Hematopoietic multipotent progenitor cell treated with erythropoietin and hydrocortisone succinate and interleukin-3 and kit ligand, for 6 days (in vitro differentiated cells): ENCODE measurements at places on chromosomes 3 and 15.

- no peak for DNase-seq
These were observed 13.4 kb downstream of the APOD start for GRCh38 chr3:195570344-195570743.

GRCh38 chr15:99452010-99452409, 113.8 kb upstream of the MEF2A start:
- no peak for DNase-seq

GRCh38 chr15:43974852-43975251, 148.1 kb downstream of the WDR76 start:
- DNase-seq, result no peak

DNA sequence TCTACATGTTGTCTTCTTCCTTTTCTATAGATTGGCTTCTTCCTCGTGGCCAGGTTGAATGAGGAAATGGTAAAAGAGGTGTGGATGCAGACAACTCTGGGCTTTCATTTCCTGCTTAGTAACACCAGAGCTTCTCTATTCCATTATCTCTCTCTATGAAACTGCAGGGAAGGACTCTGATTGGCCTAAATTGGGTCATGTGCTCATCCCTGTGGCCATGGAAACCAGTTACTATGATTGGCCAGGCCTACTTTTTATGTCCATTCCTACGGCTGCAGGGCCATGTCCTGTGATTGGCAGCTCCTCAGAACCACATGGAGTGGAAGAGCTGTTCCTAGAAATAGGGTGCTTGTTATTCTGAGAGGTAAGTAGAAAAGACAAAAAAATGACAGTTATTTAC, 486.9 kb upstream of the ADAMTS9 start:
- DNase-seq, result no peak

- peak; percentile 5 for DNase-seq
These were observed 392.9 kb upstream of the ROBO2 start for GRCh38 chr3:76646921-76647562.

DNA sequence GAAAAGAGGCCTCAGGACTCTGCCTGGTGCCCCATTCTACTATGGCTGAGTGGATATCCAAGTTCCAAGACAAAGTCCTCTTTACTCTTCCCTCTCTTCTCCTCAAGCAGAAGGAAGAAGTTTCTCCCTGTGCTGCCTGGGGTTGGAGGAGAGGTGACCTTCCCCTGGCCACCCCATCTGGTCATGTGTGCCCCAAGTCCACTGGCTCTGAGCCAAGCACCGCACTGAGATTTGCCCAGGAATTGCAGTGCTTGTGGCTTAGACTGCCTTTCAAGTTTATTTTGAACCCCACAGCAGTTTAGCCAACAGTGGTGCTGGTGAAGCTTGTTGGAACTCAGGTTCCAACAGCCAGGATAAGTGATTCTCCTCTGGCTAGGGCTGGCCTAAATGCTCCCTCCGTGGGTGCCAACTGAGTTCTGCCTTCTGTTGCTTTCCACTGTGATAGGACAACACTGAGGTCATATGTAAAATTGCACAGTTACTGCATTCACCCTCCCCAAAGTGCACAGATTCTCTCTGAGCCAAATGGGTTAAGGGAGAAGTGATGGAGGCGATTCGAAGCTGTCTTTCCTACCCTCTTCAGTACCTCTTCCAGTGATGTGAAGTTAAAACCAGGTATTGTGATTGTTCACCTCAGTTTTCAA, 69.9 kb downstream of the TMCO5A start:
- DNase-seq, result no peak

- peak; percentile 72 for DNase-seq
These were observed 34.8 kb downstream of the COMMD2 start for GRCh38 chr3:149717391-149718056.

- DNase-seq, result no peak
These were observed 75.7 kb downstream of the FNDC3B start for GRCh38 chr3:172115059-172115458.
